ENCODE measurements at places on chromosomes 2 and 18.

- DNase-seq, result no peak
Measured at GRCh38 chr2:21644266-21644665, 520.5 kb downstream of the TDRD15 start.

DNA sequence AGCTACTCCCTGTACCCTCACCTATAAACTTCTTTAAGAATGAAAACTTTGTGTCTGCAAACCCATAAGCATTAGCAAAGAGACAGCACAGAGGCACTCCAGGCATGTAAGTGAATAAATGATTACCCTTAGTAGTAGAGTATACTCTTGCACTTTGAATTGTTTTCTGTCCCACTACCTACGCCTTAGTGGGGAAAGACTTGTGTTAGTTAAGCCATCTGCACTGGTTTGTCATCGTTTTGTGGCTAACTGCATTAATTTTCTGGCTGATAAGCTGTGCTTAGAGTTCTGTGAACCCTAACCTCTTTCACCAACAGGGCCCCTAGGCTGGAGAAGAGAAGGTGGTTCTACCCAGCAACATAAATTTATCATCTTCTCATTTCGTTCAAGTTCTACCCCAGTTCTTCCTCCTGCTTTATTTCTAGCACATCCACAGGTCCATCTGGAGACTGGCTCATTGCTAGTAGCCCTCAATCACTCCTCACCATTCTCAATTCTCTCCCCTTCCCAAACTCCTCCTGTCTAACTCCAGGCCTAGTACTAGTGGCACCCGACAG, 710 bp downstream of the LMAN2L start:
- no peak for DNase-seq

DNA sequence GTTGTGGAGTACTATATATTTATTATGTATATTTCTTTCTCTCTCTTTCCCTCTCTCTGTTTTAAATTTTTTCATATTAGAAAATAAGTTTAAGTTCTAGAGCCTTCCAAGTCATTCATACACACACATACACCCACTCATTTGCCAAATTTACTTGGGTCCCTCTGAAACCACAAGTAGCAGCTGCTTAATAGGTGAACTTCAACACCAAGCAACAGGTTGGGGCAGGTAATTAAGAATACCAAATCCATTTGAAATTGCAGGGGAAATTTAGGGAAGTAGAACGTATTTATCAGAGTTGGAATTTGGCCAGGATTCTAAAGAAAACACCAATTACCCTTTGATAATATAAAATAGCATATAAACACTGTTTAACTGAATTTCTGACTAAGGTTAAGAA, 75.0 kb upstream of the RBBP8 start:
- no peak for DNase-seq

GRCh38 chr2:102226612-102227391, 40.0 kb downstream of the IL1RL2 start:
- no peak for DNase-seq

- peak; percentile 54 for DNase-seq
Measured at GRCh38 chr2:73970850-73971471, 13.7 kb upstream of the TET3 start.

GRCh38 chr2:183070942-183071844, 7.4 kb upstream of the DUSP19 start:
- DNase-seq, result no peak

DNA sequence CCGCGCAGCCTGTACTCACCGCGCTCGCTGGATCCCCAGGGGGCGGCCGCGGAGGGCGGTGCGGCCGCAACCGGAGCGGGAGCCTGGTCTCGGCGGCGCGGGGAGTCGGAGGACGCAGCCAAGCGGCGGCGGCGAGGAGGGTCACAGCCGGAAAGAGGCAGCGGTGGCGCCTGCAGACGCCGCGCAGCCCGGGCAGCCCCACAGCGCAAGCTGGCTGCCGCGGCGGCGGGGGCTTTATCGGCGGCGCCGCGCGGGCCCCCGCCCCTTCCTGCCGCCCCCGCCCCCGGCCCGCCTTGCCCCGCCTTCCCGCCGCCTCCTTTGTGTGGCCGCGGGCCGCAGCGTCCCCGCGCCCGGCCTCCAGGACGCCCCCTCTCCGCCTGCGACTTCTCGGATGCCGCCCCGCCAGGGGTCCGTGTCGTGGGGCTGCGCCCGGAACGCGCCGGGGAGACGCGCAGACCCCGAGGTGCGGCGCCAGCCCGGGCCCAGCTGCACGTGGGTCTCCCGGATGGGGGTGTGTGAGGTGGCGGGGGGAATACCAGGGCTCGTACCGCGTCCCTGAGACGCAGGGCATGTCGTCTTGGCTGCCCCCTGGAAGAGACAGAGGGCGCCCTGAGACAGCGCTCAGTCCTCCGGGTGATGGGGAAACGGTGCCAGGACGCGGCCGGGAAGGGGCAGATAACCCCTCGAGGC, at the start of gene SERPINE2:
Gene SERPINE2 (minus strand): TSS at position 207 of the 690 bp plus-strand sequence. CDS start 37,386 bp downstream, outside the sequence.
- peak; percentile 76 for DNase-seq

All from GM20000 (cell line).